ENCODE measurements at places on chromosomes 5 and 9. TPM values are rescaled to one million over a fixed set of nuclear protein-coding genes. Genes with fewer than 3 reads are reported as not detected.
A peak's percentile ranks its signal among the peaks of the same experiment; 100 is the strongest.

- H3K4me1 ChIP-seq: no peaks in the 10 kb centered on the region
- no peak overlapping the region for H3K27ac ChIP-seq
- H3K27me3 ChIP-seq: no peaks in the 10 kb centered on the region
- no peak for DNase-seq
- no peak overlapping the region for H3K4me3 ChIP-seq
These were observed 35.5 kb downstream of the ARHGEF37 start for GRCh38 chr5:149616727-149617285.

DNA sequence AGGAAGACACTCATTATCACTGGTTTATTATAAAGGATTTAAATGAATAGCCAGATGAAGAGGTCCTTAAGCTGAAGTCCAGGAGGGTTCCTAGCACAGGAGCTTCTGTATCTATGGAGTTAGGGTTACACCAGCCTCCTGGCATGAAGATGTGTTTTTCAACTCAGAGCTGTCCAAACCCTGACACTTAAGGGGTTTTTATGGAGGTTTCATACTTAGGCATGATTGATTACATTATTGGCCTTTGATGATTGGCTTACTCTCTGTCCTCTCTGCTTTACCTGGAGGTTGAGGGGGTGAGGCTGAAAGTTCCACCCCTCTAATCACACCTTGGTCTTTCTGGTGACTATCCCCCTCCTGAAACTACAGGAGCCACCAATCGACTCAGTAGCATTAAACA is 84.9 kb upstream of the ZNF169 start:
- H3K4me3 ChIP-seq: no peak overlapping the region
- no peak overlapping the region for H3K27ac ChIP-seq
- H3K36me3 ChIP-seq: peaks cover 23% of the 10 kb centered on the region
- no peak for DNase-seq

- no peak overlapping the region for H3K27ac ChIP-seq
- no peak for DNase-seq
- no peaks in the 10 kb centered on the region for H3K36me3 ChIP-seq
- no peaks in the 10 kb centered on the region for H3K4me1 ChIP-seq
- no peak overlapping the region for H3K4me3 ChIP-seq
These were observed 16.5 kb upstream of the QRFP start for GRCh38 chr9:130912932-130913598.

GRCh38 chr9:101738566-101739183 is at the start of gene GRIN3A:
GRIN3A (minus strand) TSS chr9:101738647; CDS start chr9:101737979, 668 bp downstream.
- H3K27me3 ChIP-seq: peaks cover 60% of the 10 kb centered on the region
- H3K27ac ChIP-seq: no peak within 1 kb of the TSS
- no peaks in the 10 kb centered on the region for H3K36me3 ChIP-seq

DNA sequence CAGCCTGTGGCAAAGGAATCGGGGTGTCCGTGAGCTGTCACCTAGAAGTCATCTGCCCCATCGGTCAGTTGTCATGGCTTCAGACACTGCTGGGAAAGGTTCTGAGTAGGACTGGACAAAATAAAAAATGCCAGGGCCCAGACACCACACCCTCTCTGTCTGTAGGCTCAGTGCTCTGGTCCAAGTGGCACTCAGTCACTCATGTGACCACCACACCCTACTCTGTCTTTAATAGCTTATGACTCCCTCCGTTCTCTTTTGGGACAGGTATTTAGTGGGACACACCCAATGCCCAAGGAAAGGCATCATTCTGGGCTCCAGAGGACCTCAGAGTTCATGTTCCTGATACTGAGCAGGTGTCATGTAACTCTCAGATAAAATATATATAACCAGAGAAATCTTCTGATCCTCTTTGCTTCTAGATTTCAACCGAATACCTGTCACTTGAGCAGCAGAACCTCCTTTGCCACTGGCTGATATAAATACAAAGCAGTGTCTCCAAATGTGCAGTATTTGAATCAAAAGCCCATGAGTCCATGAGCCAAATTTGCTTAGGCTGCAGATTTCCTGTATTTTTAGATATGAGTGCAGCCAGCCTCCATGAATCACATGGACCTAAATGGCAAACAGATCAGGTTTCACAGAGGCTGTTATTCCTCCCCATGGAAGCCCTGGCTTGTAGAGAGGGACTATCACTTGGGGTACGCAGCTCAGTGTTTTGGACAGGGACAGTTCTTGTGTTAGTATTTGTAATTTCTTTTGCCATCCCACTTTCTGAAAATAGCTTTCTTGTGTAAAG is 272.0 kb downstream of the ARHGAP26 start:
- no peak overlapping the region for H3K27ac ChIP-seq
- H3K36me3 ChIP-seq: no peaks in the 10 kb centered on the region
- no peak overlapping the region for H3K4me3 ChIP-seq
- no peaks in the 10 kb centered on the region for H3K4me1 ChIP-seq
- H3K27me3 ChIP-seq: no peaks in the 10 kb centered on the region

DNA sequence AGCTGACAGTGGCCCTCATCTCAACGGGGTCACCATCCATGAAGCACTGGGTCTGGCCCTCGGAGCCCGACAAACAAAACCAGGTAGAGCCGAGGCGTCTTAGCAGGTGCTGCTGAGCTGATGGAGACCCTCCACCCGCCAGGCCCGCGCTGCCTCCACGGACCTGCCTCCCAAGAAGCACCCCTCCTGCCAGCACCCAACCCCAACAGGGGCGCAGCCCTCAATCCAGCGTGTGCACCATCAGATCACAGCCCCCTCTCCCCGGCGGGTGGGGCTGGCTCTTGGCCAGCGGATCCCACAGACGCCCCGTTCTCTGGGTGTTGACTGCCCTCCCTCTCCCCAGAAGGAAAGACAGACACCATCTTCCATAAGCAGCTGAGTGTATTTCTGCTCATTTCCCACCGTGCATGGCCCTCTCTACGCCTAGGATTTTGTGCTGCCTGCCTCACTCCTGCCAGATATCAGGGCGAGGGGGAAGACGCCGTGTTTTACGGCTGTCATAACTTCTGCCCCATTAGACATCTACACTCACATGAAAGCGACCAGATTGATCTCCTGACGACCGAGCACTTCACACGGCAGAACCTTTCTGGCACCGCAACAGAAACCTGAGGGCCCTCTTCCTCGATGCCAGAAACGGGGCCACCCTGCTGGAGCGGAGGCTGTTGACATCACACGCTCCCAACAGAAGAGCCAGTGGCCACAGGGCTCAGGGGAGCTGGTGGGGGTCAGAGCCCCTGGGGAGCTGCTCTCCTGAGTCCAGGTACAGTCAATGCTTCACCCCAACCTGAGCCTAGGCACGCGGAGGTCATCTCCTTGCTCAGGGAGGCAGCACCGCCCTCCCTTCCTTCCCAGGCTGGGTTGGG is 12.4 kb downstream of the NACC2 start:
- no peak overlapping the region for H3K27ac ChIP-seq
- no peaks in the 10 kb centered on the region for H3K27me3 ChIP-seq
- no peak overlapping the region for H3K4me3 ChIP-seq
- H3K36me3 ChIP-seq: no peaks in the 10 kb centered on the region
- no peaks in the 10 kb centered on the region for H3K4me1 ChIP-seq
- DNase-seq: no peak

DNA sequence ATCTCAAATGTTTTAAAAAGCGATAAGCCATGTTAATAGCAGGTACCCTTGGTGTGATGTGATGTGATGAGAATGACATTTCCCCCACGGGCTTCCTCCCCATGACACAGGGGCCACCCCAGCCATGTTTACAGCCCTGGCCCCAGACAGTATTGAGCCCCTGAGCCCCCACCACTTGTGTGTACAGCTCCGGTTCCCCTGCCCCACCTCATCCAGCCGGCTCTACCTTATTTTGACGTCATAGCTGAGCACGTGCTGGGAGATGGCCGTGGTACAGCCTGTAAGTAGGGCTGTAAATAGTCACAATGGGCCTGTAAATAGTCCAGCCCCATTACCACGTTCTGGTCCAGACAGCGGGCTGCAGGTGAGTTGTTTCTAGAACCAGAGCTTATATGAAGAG is 24.9 kb upstream of the HNRNPH1 start:
- H3K36me3 ChIP-seq: no peaks in the 10 kb centered on the region
- no peaks in the 10 kb centered on the region for H3K27me3 ChIP-seq
- H3K27ac ChIP-seq: no peak overlapping the region

GRCh38 chr5:159975462-159976019 is 33.4 kb upstream of the TTC1 start:
- no peak overlapping the region for H3K4me3 ChIP-seq
- peaks cover 41% of the 10 kb centered on the region for H3K27me3 ChIP-seq
- no peak overlapping the region for H3K27ac ChIP-seq
- peak; percentile 12 for DNase-seq
- H3K4me1 ChIP-seq: peaks cover 11% of the 10 kb centered on the region

DNA sequence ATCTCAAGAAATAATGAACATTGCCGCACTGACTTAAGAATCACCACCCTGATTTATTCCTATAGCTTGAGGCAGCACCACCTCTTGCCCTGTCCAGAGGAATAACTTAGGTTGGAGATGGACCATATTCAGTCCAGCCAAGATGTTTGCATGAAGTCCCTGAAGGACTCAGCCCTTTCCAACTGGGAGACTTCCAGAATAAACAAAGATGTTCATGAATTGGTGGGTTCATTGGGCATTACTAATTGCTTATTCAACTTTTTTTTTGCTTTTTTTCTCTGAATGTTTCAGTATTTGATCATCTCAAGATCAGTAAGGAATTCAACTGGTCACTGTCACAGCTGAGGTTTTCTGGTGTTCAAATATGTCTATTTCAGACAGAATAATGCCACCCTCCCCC is 470.6 kb downstream of the CCDC171 start:
- no peak overlapping the region for H3K4me3 ChIP-seq
- H3K27me3 ChIP-seq: no peaks in the 10 kb centered on the region
- peaks cover 3% of the 10 kb centered on the region for H3K4me1 ChIP-seq
- no peak overlapping the region for H3K27ac ChIP-seq

- H3K4me1 ChIP-seq: peaks cover 8% of the 10 kb centered on the region
- no peaks in the 10 kb centered on the region for H3K27me3 ChIP-seq
- H3K27ac ChIP-seq: no peak overlapping the region
- H3K4me3 ChIP-seq: no peak overlapping the region
- H3K36me3 ChIP-seq: no peaks in the 10 kb centered on the region
These were observed 131.1 kb downstream of the PAX5 start for GRCh38 chr9:36902861-36903524.

GRCh38 chr9:98998441-98999151 is 54.9 kb downstream of the COL15A1 start:
- H3K4me1 ChIP-seq: no peaks in the 10 kb centered on the region
- no peak overlapping the region for H3K4me3 ChIP-seq
- no peaks in the 10 kb centered on the region for H3K36me3 ChIP-seq
- peak; percentile 82 for DNase-seq

DNA sequence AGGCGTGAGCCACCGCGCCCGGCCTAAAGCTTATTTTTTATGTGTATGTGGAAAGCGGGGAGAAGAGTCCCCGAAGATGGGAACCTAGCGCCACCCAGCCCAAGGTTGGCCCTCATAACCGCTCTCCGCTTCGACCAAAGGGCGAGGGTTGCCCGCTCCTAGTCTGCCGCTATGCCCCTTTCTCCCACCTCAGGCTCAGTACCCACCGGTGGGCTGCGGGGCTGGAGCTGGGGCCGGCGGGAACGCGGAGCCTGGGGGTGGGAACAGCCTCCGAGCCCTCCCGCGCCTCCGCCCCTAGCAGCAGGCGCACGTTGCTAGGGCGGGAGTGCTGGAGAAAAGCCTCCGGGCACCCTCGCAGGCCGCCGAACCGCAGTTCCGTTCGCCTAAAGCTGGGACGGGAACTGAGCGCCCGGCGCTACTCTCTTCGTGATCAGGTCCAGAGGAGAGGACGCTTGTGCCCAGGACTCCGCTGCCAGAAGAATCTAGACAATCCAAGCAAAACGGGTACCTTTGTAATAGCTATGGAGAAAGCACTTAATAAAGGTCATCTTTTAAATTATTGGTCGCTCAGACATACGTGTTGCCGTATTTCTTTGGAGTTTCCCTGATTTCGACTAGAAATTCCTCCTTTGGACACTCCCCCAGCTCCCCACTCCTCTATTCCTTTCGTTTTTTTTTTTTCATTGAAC is at the start of gene WDR31:
Gene WDR31, minus strand, starts transcription at position 265 of the 689 bp plus-strand sequence. CDS start 8,253 bp downstream, outside the sequence.
- H3K4me1 ChIP-seq: no peaks in the 10 kb centered on the region
- peak within 1 kb of the TSS; percentile 86 for H3K4me3 ChIP-seq
- peak; percentile 89 for DNase-seq

- DNase-seq: no peak
- no peak overlapping the region for H3K4me3 ChIP-seq
- peaks cover 37% of the 10 kb centered on the region for H3K36me3 ChIP-seq
- H3K4me1 ChIP-seq: no peaks in the 10 kb centered on the region
These were observed 66.0 kb downstream of the GOLPH3 start for GRCh38 chr5:32108167-32108566.

- no peak for DNase-seq
- no peaks in the 10 kb centered on the region for H3K4me1 ChIP-seq
- H3K27me3 ChIP-seq: no peaks in the 10 kb centered on the region
- H3K36me3 ChIP-seq: no peaks in the 10 kb centered on the region
These were observed 190.5 kb downstream of the HSPA4 start for GRCh38 chr5:133242221-133242835.

- no peaks in the 10 kb centered on the region for H3K27me3 ChIP-seq
- no peaks in the 10 kb centered on the region for H3K4me1 ChIP-seq
- no peaks in the 10 kb centered on the region for H3K36me3 ChIP-seq
- H3K4me3 ChIP-seq: no peak overlapping the region
These were observed 30.5 kb downstream of the RXRA start for GRCh38 chr9:134356496-134357470.

- no peaks in the 10 kb centered on the region for H3K4me1 ChIP-seq
- DNase-seq: no peak
- no peak overlapping the region for H3K4me3 ChIP-seq
- H3K27me3 ChIP-seq: no peaks in the 10 kb centered on the region
- no peaks in the 10 kb centered on the region for H3K36me3 ChIP-seq
- no peak overlapping the region for H3K27ac ChIP-seq
These were observed 75.9 kb downstream of the KDM4C start for GRCh38 chr9:6833518-6834192.

DNA sequence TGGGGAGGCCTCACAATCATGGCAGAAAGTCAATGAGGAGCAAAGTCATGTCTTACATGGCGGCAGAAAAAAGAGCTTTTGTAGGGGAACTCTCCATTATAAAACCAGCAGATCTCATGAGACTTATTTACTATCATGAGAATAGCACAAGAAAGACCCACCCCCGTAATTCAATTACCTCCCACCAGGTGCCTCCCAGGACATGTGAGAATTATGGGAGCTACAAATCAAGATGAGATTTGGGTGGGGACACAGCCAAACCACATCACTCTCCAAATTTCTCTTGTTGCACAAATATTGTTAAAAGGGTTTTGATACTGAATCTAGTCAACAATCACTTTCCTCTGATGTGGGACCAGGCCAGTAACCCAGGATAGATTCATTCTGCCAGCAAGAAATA is 1176.1 kb downstream of the CDH9 start:
- H3K27ac ChIP-seq: no peak overlapping the region
- H3K36me3 ChIP-seq: no peaks in the 10 kb centered on the region
- H3K4me1 ChIP-seq: no peaks in the 10 kb centered on the region
- peak; percentile 44 for DNase-seq

- no peak overlapping the region for H3K4me3 ChIP-seq
- 0 out of 2 replicates have a peak, but pooled peaks cover 1% of the 10 kb centered on the region for H3K4me1 ChIP-seq
- DNase-seq: no peak
- H3K27ac ChIP-seq: no peak overlapping the region
- H3K36me3 ChIP-seq: no peaks in the 10 kb centered on the region
- H3K27me3 ChIP-seq: no peaks in the 10 kb centered on the region
These were observed 121.4 kb downstream of the ASTN2 start for GRCh38 chr9:117293206-117294114.

The MROH2B gene
- total RNA-seq: not detected

The ADAMTSL1 gene
- 5.0 TPM for total RNA-seq

The ARL10 gene
- 6.7 TPM for total RNA-seq

The IL13 gene
- not detected for total RNA-seq

The ZBTB6 gene
- total RNA-seq: 12.7 TPM

The XPA gene
- not detected for total RNA-seq

The PCDHB11 gene
- 1.3 TPM for total RNA-seq

The SEMA4D gene
- total RNA-seq: 48.0 TPM

The PHYKPL gene
- total RNA-seq: 12.4 TPM

The MARCHF11 gene
- total RNA-seq: 0.17 TPM

The GLRA1 gene
- total RNA-seq: not detected

The ITK gene
- not detected for total RNA-seq

The SHISAL2B gene
- 3.9 TPM for total RNA-seq
